Eye (tissue), 1 donor: ENCODE measurements at places on chromosomes 4 and X.

DNA sequence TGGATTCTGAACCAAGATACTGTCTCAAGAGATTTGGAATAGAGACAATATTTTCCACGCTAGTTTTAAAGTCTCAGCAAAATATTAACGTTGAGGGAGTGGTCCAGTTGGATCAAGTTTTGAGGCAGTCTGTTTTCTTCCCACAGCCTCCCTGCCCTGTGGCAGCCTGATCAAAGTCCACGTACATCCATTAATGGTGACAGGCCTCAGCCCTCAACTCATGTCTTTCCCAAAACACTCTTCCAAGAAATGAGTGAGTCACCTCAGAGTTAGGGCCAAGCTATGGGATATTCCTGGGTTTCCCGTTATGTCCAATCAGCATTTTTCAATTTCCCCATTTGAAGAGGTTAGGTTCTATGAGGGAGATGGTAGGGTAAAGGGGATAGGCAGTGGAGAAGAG, 28.5 kb downstream of the EGFL6 start:
- DNase-seq, result peak; percentile 6

- no peak for DNase-seq
Measured at GRCh38 chr4:114673306-114673705, 74.7 kb downstream of the UGT8 start.

DNA sequence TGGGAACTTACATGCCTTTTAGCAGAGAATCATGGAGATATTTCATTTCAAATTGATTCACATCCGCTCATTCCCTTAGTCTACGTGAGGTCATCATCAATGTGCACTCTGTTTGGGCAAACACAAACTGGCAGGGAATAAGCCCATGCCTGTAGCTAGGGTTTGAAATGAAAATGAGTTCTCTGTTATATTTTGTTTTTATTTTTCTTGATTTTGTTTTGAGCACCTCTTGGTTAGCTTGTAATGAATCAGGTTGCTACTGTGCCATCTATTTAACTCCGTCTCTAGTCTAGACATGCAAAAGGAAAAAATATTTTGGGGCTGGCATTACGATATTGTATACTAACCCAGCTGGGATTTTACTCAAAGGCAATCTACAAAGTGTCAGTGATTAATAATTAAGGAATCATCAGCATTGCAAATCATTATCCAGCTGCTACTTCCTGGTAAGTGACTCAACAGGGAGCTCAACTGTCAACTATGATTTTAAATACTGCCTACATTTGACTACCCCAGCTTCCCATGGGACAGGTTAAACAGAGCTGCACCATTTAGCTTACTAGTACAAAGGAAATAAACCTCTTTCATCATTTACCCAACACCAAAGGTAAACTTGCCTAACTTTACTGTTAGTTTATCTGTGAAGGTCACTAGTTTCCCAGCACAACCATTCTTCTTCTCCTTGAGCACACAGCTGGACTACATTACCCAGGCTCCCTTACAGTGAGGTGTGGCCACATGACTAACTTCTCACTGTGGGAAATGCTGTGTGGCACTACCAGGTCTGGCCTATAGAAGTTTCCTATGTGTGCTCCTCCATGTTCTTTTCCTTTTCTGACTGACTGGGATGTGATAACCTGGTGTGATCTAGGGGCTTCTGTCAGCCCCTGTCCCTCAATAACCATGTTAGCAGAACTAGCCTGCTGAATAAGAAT, 21.2 kb upstream of the TRPC5OS start:
- DNase-seq, result peak; percentile 39

- DNase-seq, result no peak
Measured at GRCh38 chr4:177937041-177937440, 494.8 kb upstream of the AGA start.

GRCh38 chr4:184064877-184065276, 152.8 kb downstream of the ENPP6 start:
- DNase-seq, result no peak

GRCh38 chr4:6987588-6987961, 55.6 kb upstream of the TADA2B start:
- DNase-seq, result no peak

DNA sequence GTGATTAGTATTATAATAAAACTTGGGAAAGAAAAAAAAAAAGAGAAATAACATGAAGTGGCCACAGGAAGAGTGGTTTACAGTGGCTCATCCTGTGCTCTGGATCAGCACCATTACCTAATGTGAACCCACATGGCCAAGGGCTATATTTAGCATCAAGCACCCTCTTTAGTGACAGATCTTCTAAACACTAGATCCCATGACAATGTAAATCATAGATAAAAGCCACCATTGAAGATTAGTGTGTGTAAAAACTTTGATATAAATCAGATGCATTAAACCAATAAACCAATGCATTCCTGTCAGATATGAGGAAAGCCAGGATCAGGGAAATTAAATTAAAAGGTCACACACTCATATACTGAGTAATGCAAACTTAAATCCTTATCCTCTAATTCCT, 400.6 kb upstream of the MAGEB18 start:
- no peak for DNase-seq

- DNase-seq, result no peak
Measured at GRCh38 chrX:14590216-14590615, 60.9 kb downstream of the GLRA2 start.

DNA sequence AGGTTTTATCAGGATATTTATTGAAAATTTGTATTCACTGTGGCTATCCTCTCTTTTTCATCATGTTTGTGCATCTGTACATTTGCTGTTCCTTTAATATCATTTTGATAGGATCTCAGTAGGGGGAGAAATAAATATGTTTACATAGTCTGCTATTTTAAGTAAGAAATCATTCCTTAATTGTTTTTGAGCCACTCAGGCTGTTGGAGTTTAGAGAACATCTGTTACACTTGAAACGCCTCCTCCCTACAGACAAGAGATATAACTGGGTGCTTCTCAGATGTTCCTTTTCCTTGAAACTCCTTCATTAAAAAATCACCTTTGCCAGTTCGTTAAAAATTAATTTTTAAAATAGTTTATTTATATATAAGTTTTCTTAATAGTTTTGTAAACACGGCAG, 59.4 kb downstream of the QRFPR start:
- DNase-seq, result no peak

- DNase-seq, result peak; percentile 8
Measured at GRCh38 chr4:33160126-33160525, 2440.0 kb downstream of the PCDH7 start.

GRCh38 chr4:80086296-80086695, 13.3 kb upstream of the ANTXR2 start:
- no peak for DNase-seq
